ENCODE measurements at places on chromosomes 12 and 14.
A peak's percentile ranks its signal among the peaks of the same experiment; 100 is the strongest.

- DNase-seq, result no peak
These were observed 25.9 kb upstream of the BMP4 start for GRCh38 chr14:53982546-53982945.

- no peak for DNase-seq
These were observed 2.4 kb upstream of the A2M start for GRCh38 chr12:9118158-9118557.

GRCh38 chr14:68726093-68726695 lies 66.7 kb downstream of the ZFP36L1 start:
- DNase-seq, result no peak

- no peak for DNase-seq
These were observed 4.4 kb downstream of the CARMIL3 start for GRCh38 chr14:24055971-24056799.

DNA sequence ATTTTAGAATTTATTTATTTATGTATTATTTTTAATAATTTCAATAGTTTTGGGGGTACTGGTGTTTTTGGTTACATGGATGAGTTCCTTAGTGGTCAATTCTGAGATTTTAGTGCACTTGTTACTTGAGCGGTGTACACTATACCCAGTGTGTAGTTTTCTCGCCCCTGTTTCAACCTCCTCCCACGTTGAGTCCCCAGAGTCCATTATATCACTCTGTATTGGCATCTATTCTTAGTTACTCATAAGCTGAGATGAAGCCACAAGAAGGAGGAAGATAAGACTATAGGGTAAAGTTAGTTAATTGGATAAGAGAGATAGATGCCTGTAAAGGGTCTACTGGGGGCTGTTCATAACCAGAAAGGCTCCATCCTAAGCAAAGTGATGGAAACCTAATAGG lies 4.0 kb downstream of the C1S start:
- DNase-seq, result no peak

GRCh38 chr14:35959835-35960234 lies 133.7 kb downstream of the BRMS1L start:
- no peak for DNase-seq

DNA sequence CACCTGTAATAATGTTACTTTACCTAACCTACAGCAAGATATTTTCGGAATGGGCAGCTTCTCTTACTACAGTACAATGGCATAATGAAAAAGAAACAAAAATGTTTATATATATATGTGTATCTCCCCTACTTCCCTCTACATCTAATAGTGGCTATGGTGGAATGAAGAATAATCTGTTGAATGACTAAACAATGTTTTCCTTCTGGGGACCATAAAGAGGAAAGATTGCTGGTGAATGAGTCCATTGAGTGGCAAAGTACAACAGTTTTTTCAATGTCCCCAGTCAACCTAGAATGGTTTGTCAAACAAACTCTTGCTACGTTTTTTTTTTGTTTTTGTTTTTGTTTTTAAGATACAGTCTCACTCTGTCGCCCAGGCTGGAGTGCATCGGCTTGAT lies 47.2 kb downstream of the RALGAPA1 start:
- no peak for DNase-seq

DNA sequence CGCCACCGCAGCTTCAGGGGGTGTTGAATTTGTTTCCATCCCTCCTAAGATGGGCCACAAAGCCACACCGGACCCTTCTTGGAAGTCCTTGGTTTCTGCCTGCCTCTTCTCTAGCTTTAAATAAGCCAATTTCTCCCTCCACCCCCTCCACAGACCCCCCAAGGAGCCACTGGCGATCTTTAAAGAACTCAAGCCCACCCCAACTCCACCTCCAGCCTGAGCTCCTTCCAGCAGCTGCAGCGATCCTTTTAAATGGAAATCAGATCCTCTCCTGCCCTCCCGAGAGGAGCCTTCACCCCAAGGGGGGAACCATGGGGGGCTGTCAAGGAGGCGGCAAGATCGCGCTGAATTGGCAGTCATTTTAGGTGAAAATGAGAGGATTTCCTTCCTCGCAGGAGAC lies 133.1 kb downstream of the NCOR2 start:
- no peak for DNase-seq

GRCh38 chr12:26762186-26762585 lies 70.8 kb downstream of the ITPR2 start:
- no peak for DNase-seq

- DNase-seq, result no peak
These were observed 65.1 kb upstream of the NCOR2 start for GRCh38 chr12:124632519-124632984.

- DNase-seq, result no peak
These were observed 179.7 kb downstream of the RGS6 start for GRCh38 chr14:72111911-72112310.

- DNase-seq, result peak; percentile 60
These were observed at the start of gene TIMELESS for GRCh38 chr12:56448860-56449621. TIMELESS (minus strand) TSS chr12:56449426; CDS start chr12:56434170, 15,256 bp downstream.

- no peak for DNase-seq
These were observed 14.2 kb downstream of the CABP1 start for GRCh38 chr12:120654656-120655055.

DNA sequence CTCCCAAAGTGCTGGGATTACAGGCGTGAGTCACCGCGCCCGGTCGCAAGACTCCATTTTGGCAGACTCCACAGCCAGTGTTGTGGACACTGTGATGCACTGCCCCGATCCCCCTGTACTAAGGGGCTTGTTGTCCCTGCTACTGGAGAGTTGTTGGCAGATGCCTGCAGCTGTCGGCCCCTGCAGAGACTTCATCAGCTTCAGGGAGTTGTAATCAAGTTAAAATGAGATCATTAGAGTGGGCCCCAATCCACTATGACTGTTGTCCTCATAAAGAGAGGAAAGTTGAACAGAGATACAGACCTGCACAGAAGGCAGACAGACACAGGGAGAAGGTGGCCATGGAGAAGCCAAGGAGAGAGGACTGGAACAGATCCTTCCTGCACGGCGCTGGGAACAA lies 23.7 kb upstream of the TUBA1A start:
- DNase-seq, result no peak

DNA sequence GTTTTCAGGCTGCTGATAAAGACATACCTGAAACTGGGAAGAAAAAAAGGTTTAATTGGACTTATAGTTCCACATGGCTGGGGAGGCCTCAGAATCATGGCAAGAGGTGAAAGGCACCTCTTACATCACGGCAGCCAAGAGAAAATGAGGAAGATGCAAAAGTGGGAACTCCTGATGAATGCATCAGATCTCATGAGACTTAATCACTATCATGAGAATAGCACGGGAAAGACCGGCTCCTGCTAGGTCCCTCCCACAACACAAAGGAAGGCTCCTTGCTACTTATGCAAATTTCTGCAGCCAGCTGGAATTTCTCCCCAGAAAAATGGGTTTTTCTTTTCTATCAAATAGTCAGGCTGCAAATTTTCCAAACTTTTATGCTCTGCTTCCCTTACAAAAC lies 174.1 kb upstream of the RMST start:
- DNase-seq, result no peak

DNA sequence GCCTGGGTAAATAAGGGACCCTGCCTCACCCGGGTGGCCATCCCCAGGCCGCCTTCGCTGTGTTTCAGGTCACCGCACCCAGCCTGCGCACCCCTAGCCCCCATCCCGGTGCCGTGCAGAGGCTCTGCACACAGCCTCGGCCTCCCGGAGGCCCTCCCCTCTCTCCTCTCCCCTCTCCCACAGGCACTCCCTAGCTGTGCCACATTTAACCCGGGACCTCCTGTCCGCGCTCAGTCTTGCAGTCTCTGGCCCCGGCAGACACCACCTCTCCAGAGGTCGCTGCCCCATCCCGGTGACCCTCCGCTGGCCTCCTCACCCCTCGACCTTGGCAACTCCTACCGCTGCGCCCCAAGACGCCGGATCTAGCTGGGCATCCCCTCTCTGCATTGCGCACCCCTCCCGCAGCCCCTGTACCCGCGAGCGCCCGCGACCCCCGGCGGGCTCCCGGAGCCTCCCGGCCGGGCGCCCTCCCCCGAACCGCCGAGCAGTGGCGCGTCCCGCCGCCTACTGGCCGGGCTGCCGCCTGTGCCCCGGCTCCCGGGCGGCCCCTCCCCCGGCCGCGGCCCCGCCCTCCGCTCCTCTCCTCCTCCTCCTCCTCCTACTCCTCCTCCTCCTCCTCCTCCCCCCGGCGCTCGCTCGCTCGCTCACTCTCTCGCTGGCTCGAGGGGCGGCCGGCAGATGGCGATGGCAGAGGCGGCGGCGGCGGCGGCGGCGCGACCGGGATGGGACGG lies 120.7 kb downstream of the AACS start:
- DNase-seq, result no peak

DNA sequence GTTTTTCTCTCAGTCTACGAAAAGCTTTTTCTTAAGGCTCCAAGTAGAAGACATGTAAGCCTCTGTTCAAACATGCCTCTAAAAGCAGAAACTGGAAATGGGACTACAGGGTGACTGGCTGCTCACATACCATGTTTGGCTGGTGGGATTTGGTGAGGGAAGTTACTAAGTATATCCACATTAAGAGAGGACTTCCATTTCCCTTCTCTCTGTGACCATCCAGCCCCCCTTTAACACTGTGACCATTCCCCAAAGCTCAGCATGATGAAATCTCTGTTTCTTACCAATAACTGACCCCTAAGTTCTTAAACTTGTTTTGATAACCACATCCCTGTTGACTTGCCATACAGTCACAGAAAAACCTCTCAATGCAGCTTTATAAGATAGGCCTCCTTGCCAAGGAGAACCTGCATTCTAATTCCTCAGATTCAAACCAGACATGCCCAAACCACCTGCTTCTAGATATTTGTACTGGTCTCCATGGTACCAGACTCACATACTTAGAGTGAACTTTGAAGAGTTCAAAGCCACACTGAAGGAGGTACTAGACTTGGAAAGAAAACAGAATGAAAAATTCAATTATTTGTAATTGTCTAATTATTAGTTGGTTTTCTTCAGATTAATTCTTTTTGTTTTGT lies 102.2 kb downstream of the VEZT start:
- DNase-seq, result no peak

- DNase-seq, result no peak
These were observed 348.3 kb downstream of the BMP4 start for GRCh38 chr14:53608369-53608768.

GRCh38 chr14:103535081-103535890 lies 6.3 kb downstream of the TRMT61A start:
- DNase-seq, result no peak

DNA sequence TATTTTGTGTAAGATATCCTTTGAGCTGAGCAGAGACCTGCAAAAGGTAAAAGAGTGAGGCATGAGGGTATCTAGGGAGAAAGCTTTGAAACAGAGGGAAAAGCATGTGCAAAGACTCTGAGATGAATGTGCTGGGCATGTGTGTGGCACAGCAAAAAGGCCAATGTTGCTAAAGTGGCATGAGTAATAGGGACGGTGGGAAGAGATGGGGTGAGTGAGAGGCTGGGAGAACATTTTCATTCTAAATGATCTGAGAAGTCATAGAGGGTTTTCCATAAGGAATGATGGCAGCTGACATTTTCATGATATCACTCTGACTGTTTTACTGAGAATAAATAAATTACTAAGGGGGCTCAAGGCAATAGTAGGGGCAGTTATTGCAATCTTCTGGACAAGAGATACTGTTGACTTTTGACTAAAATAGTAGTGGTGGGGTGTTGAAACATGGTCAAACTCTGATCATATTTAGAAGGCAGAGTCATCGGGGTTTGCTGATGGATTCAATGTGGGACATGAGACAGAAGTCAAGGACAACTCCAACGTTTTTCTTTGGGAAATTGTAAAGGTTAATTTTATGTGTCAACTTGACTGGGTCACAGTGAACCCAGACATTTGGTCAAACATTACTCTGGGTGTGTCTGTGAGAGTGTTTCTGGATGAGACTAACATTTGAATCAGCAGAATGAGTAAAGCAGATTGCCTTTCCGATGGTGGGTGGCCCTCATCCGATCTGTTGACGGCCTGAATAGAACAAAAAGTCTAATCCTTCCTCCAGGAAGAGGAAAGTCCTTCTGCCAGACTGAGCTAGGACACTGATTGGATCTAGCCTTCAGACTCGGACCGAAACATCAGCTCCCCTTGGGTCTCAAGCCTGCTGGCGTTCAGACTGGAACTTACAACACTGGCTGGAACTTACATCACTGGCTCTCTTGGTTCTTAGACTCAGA lies 193.9 kb upstream of the PLXNC1 start:
- no peak for DNase-seq

DNA sequence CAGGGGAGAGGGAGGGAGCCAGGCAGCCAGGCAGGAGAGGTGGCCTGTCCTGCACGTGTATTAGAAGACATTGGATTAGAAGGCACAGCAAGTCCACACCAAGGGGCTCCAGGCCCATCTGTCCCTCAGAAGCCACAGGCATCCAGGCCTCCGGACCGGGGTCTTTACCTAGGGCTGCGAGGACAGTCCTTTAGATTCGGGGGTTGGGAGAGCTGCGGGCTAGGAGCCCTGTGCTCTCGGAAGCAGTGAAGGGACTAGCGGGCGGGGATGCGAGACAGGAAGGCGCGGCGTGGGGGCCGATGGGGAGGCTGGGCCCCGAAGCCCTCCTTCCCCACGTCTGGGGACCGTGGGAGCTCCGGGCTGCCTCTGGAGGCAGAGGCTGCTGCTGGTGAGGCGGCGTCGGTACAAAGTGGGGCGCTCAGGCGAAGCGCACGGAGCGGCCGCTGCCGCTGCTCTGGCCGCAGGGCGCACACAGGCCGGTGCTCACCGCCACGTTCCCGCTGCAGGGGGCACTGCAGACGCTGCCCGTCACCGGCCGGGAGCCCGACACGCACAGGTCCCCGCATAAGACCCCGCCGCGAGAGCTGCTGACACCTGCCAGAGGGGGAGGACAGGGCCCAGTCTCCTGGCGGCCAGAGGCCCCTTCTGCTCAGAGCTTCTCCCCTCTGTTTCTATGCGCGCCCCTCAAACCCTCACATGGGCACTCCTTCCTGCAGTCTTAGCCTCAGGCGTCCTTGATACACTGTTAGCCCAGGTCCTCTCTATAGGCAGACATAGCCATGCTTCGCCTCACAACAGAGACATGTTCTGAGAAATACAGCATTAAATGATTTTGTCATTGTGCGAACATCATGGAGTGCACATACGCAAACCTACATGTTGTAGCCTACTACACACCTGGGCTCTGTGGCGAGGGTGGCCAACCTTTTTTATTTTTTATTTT lies 17.3 kb downstream of the KRT7 start:
- DNase-seq, result no peak

DNA sequence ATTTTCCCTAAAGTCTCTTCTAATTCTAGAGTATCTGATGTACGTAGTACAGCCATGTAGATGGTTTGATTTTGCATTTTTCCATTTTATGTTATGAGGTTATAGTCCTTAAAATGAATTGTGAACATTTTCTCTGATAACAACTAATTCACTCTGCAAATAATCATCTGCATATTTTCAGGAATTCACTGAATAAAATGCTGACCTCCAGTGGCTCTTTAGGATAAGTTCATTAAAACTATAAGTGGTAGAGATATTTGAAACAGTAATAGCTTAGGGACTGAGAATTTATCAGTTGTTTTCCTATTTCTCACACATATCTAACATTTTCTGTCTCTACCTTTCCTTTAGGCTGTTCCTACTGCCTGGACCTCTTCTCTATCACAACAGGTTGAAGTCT lies 4.4 kb downstream of the MSRB3 start:
- DNase-seq, result no peak

DNA sequence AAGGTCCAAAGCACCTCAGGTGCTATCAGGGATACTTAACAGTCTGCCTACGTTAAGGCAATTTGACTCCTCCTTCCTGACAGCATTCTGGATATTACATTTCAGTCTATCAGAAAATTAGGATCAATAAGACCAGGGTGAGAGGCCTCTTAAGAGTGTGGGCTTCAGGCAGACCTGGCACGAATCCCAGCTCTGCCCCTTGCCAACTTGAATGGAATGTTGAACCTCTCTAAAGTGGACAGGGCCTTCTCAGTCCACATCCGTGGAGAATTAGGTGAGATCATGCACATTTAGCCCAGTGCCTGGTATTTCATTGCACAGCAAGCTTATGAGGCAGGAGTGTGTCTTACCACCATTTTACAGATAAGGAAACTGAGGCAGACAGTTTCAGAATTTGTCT lies 25.9 kb downstream of the DCAF4 start:
- no peak for DNase-seq
